D721Med (cell line): ENCODE measurements at places on chromosomes 6 and 20.

DNA sequence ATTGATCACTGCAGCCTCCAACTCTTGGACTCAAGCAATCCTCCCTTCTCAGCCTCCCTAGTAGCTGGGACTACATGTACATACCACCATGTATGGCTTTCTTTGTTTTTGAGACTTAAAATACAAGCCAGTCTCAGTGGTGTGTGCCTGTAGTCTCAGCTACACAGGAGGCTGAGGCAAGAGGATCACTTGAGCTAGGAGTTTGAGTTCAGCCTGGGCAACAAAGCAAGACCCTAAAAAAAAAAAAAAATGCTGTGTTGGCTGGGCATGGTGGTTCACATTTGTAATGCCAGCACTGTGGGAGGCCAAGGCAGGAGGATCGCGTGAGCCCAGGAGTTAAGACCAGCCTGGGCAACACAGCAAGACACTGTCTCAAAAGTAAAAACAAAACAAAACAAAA is 51.7 kb downstream of the UBR2 start:
- no peak for DNase-seq

DNA sequence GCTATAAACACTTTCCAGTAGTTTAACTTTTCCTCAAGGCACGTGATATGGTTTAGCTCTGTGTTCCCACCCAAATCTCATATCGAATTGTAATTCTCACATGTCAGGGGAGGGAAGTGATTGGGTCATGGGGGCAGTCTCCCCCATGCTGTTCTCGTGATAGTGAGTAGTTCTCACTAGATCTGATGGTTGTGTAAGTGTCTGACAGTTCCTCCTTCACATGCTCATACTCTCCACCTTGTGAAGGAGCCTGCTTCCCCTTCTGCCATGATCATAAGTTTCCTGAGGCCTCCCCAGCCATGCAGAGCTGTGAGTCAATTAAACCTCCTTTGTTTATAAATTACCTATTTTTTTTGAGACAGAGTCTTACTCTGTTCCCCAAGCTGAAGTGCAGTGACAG is 127.9 kb downstream of the DTNBP1 start:
- DNase-seq = no peak

GRCh38 chr6:74585753-74586152 is 620.1 kb downstream of the COL12A1 start:
- DNase-seq = no peak

DNA sequence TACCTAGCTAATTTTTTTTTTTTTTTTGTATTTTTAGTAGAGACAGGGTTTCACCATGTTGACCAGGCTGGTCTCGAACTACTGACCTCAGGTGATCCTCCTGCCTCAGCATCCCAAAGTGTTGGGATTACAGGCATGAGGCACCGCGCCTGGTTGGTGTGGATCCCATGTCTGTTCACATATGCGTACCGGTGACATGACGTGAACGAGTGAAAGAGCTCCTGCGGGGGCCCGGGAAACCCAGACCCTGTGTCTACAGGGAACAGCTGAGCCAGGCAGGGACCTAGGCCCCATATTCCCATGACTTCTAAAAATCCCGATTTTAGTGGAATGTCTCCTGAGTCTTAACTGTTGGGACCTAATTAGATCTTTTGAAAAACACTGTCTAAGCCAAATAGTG is 33.1 kb downstream of the VSTM2L start:
- DNase-seq = no peak
